Nasal cavity respiratory epithelium epithelial cell of viscerocranial mucosa (primary cell): ENCODE measurements at places on chromosomes 4 and X. TPM values are rescaled to one million over a fixed set of nuclear protein-coding genes. Genes with fewer than 3 reads are reported as not detected.

Gene TEX13C
- total RNA-seq, result not detected in 2 replicates

Gene MAGEB6
- not detected in 2 replicates for total RNA-seq

Gene GAGE12E
- total RNA-seq, result not detected in 2 replicates

Gene GIMD1
- not detected in 2 replicates for total RNA-seq

Gene GYG2
- 0.36 TPM in 1 of 2 replicates, not detected in the other for total RNA-seq

Gene IL21
- total RNA-seq, result not detected in 2 replicates

Gene ZGRF1
- total RNA-seq, result 1.9 and 3.1 TPM in 2 replicates

Gene STOX2
- total RNA-seq, result 1.4 and 16.7 TPM in 2 replicates

Gene GAGE12J
- not detected in 2 replicates for total RNA-seq

Gene VAMP7
- 29.2 and 32.1 TPM in 2 replicates for total RNA-seq
